ENCODE measurements at places on chromosomes 12 and 14. TPM values are rescaled to one million over a fixed set of nuclear protein-coding genes. Genes with fewer than 3 reads are reported as not detected.

Gene KRT75
- total RNA-seq: not detected

Gene GALNT8
- total RNA-seq: 63.5 TPM

Gene TAS2R31
- total RNA-seq: 46.6 TPM

Gene RASAL1
- total RNA-seq: 2.8 TPM

Gene TMEM63C
- 21.6 TPM for total RNA-seq

Gene TOMM20L
- total RNA-seq: not detected

Gene BMAL2
- 29.1 TPM for total RNA-seq

Gene SLC4A8
- 66.7 TPM for total RNA-seq

Gene SMCO3
- not detected for total RNA-seq

Gene FOXG1
- total RNA-seq: 80.4 TPM

Gene LUM
- total RNA-seq: 4.4 TPM

Gene MAP1LC3B2
- 4.1 TPM for total RNA-seq

Gene FGF23
- total RNA-seq: not detected

Gene GPRC5D
- total RNA-seq: not detected

Gene CLEC4E
- total RNA-seq: not detected

Gene NGB
- 4.7 TPM for total RNA-seq

Gene PTGR2
- total RNA-seq: 9.4 TPM

Gene GAPDH
- 1,745 TPM for total RNA-seq
